ENCODE measurements at places on chromosomes 3 and 15. TPM values are rescaled to one million over a fixed set of nuclear protein-coding genes. Genes with fewer than 3 reads are reported as not detected.
A peak's percentile ranks its signal among the peaks of the same experiment; 100 is the strongest.

The CCRL2 gene
- 3.8 TPM for total RNA-seq

The CYP1A2 gene
- total RNA-seq = not detected

DNA sequence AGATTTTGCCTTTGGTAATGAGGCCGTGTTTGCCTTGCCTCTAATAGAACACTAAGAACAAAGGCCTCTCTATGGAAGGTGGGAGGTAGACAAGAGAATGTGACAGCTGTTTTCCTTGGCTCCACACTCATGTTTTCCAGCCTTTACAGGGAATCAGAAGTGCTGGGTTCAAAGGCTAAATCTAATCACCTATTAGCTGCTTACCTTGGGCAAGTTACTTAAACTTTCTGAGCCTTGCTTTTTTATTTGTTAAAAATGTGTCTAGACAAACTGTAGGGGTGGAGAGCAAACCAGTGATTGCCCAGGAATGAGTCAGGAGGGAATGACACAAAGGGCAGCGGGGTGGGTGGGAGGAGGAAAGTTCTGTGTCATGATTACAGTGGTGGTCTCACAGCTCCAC is 179.0 kb downstream of the P3H2 start:
- no peaks in the 10 kb centered on the region for H3K4me1 ChIP-seq
- H3K27me3 ChIP-seq = no peaks in the 10 kb centered on the region
- H3K36me3 ChIP-seq = no peaks in the 10 kb centered on the region
- no peak overlapping the region for H3K4me3 ChIP-seq
- DNase-seq = no peak

DNA sequence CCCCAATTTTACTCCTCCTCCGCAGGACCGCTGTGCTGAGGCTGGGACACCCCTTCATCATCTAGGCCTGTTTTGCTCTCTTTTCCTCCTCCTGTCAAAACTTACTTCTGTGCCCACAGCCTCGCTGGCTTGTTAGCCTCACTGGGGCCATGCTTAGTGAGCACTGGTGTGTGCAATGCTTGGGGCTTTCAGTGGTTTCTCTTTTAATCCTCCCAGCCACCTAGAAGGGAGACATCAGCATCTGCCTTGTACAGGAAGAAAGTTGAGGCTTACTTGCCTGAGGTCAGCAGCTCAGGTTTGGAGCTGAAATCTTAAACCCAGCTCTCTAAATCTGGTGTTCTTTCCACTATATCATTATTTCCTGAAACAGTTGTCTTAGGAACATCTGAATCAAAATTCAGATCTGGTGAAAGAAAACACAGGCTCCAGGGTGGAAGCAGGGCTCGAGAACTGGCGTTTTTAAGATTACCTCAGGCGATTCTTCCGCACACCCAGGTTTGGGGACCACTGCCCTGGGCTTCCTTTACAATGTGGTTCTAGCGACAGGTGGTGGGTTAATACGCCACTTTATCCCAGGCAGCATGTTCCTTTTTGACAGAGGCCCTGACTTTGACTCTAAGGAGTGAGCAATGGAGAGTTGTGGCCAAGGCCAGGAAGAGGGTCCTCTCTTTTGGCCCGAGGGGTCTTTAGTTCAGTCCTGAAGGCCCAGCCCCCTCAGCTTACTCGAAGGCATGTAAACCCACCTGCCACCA is 3.8 kb downstream of the THSD4 start:
- no peaks in the 10 kb centered on the region for H3K36me3 ChIP-seq
- H3K4me3 ChIP-seq = no peak overlapping the region
- no peak for DNase-seq
- peaks cover 8% of the 10 kb centered on the region for H3K4me1 ChIP-seq
- H3K27me3 ChIP-seq = peaks cover 5% of the 10 kb centered on the region

GRCh38 chr15:90845201-90845949 is 23.0 kb upstream of the FURIN start:
- H3K36me3 ChIP-seq = no peaks in the 10 kb centered on the region
- H3K4me1 ChIP-seq = peaks cover 14% of the 10 kb centered on the region
- no peak overlapping the region for H3K4me3 ChIP-seq
- DNase-seq = no peak
- H3K27me3 ChIP-seq = no peaks in the 10 kb centered on the region

DNA sequence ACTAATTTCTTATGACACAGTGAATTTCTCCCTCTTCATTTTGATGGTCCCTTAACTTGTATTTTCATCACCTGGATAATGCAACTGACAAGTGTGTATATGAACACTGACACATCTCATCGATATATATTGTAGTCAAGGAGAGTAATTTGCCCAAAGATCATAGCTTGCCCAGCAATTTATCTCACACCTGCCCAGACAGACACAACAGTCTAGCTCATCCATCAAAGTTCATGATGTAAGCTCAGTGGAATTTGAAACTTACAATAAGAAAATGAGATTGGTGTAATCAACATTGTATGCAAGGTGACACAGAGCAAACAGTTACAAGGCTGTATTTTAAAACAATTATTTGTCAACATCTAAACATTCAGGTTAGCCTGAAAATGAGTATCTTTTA is 805.8 kb downstream of the NAALADL2 start:
- H3K27me3 ChIP-seq = no peaks in the 10 kb centered on the region
- H3K27ac ChIP-seq = no peak overlapping the region
- H3K4me1 ChIP-seq = no peaks in the 10 kb centered on the region
- H3K4me3 ChIP-seq = no peak overlapping the region
- no peak for DNase-seq
- no peaks in the 10 kb centered on the region for H3K36me3 ChIP-seq

GRCh38 chr15:70466895-70467529 is 296.3 kb downstream of the UACA start:
- H3K27ac ChIP-seq = no peak overlapping the region
- DNase-seq = peak; percentile 74
- H3K4me3 ChIP-seq = no peak overlapping the region
- peaks cover 18% of the 10 kb centered on the region for H3K4me1 ChIP-seq
